ENCODE measurements at places on chromosomes 7 and 10. TPM values are rescaled to one million over a fixed set of nuclear protein-coding genes. Genes with fewer than 3 reads are reported as not detected.
A peak's percentile ranks its signal among the peaks of the same experiment; 100 is the strongest.

TSPAN14 gene
- 17.9 TPM for total RNA-seq

METTL27 gene
- total RNA-seq: 1.8 TPM

GRM3 gene
- not detected for total RNA-seq

- H3K36me3 ChIP-seq: peaks cover 11% of the 10 kb centered on the region
- H3K4me3 ChIP-seq: peak overlapping the region; percentile 95
- DNase-seq: no peak
- no peaks in the 10 kb centered on the region for H3K27me3 ChIP-seq
- peak overlapping the region; percentile 93 for H3K27ac ChIP-seq
Observed at GRCh38 chr10:13100349-13101294, 659 bp downstream of the OPTN start.

DNA sequence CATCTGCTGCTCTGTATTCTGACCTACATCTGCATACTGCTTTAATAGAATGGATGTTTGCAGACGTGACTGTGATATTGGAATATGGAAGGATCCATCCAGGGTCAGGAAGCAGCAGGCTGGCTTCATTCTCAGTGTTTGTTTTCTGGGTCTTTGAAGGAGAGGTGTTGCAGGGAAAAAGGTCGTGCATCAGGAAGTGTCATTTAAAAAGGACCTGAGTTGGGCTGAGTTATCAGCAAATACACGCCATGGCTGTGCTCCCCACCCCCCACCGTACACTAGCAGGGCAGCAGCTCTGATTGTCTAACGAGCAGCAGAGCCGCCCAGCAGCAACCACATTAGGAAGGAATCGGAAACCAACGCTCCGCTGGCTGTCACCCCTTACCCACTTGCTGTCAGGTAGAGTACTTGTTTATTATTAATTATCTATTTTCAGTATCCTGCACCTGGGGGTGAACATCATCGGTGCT is 63.1 kb upstream of the STEAP1B start:
- H3K36me3 ChIP-seq: no peaks in the 10 kb centered on the region
- H3K27ac ChIP-seq: peak overlapping the region; percentile 72
- peaks cover 56% of the 10 kb centered on the region for H3K4me1 ChIP-seq
- DNase-seq: peak; percentile 87

DNA sequence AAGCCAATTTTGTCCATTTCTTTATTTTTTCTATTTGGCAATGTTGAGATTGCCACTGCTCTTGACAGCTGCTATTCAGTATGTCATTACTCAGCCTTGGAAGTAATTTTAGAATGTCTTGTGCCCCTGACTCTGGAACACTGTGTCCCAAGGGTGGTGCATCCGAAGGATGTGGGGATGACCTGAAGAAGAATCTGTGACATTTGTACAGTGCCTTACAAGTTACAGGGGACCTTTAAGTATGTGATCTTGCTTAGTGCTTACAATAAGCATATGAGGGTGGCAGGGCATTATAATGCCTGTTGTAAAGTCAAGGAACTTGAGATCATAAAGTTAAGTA is 239.5 kb downstream of the REEP3 start:
- no peaks in the 10 kb centered on the region for H3K36me3 ChIP-seq
- H3K27me3 ChIP-seq: no peaks in the 10 kb centered on the region
- DNase-seq: no peak
- no peak overlapping the region for H3K4me3 ChIP-seq

DNA sequence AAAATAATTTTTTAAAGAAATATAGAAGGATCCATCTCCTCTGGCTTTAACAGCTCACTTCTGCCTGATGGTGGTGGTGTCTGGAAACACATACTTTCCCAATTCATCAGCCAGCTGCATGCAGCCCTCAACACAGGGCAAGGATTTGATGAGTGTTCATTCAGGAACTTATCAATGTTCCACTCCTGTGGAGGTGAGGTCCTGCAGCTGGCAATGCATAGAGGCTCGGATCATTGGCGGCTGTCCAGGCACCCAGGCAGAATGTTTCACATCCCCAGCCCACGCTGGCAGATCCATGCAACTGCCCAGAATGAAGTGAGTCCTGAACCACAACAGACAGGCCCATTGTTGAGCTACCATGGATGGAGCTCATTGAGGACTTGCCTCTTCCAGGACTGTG is 55.2 kb upstream of the KCNMA1 start:
- H3K36me3 ChIP-seq: no peaks in the 10 kb centered on the region
- H3K4me1 ChIP-seq: no peaks in the 10 kb centered on the region
- DNase-seq: no peak
- peaks cover 6% of the 10 kb centered on the region for H3K27me3 ChIP-seq
- H3K27ac ChIP-seq: no peak overlapping the region

DNA sequence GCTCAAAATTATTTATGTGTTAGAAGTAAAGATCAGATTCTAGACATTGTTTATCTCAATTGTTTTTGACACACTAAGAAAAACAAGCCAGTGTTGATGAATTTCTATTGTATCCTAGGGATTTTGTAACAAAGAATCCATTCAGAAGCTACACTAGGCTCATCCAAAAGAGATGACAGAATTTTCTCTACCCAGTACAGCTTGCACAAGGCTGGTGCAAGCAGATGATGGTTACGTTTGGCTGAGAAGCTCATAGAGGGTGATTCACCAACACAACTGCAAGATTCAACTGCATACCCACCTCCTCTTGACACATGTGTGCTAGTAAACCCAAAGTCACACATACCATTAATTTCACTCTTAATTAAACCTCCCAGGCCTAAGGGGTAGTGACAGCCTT is 20.8 kb downstream of the GRM3 start:
- no peaks in the 10 kb centered on the region for H3K27me3 ChIP-seq
- DNase-seq: no peak
- H3K4me1 ChIP-seq: no peaks in the 10 kb centered on the region
- H3K36me3 ChIP-seq: no peaks in the 10 kb centered on the region
- H3K4me3 ChIP-seq: no peak overlapping the region
- no peak overlapping the region for H3K27ac ChIP-seq

All from esophagus muscularis mucosa (tissue), 4 donors.